ENCODE measurements at places on chromosomes 16 and 17.
A peak's percentile ranks its signal among the peaks of the same experiment; 100 is the strongest.

DNA sequence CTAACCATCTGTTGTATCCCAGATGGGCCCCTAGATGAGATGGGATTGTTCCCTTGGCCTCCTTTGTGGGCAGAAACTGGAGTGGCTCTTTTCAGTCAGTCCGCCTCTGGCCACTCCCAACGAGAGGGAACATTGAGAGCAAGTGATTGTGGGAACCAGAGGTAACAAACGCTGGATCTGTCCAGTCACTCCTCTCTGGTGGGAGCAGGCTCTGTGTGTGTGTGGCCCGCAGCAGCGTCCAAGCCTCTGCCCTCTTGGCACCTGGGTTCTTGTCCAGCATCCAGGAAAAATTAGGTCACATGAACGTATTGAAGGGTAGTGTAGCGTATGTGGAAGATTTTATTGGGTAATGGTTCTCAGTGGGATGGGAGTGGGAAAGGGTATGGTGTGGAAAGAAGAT is 101.9 kb upstream of the COX10 start:
- no peak for DNase-seq

GRCh38 chr16:30088237-30088831 is 3.4 kb downstream of the TBX6 start:
- no peak for DNase-seq

- no peak for DNase-seq
These were observed 26.4 kb upstream of the PITPNA start for GRCh38 chr17:1588821-1589585.

DNA sequence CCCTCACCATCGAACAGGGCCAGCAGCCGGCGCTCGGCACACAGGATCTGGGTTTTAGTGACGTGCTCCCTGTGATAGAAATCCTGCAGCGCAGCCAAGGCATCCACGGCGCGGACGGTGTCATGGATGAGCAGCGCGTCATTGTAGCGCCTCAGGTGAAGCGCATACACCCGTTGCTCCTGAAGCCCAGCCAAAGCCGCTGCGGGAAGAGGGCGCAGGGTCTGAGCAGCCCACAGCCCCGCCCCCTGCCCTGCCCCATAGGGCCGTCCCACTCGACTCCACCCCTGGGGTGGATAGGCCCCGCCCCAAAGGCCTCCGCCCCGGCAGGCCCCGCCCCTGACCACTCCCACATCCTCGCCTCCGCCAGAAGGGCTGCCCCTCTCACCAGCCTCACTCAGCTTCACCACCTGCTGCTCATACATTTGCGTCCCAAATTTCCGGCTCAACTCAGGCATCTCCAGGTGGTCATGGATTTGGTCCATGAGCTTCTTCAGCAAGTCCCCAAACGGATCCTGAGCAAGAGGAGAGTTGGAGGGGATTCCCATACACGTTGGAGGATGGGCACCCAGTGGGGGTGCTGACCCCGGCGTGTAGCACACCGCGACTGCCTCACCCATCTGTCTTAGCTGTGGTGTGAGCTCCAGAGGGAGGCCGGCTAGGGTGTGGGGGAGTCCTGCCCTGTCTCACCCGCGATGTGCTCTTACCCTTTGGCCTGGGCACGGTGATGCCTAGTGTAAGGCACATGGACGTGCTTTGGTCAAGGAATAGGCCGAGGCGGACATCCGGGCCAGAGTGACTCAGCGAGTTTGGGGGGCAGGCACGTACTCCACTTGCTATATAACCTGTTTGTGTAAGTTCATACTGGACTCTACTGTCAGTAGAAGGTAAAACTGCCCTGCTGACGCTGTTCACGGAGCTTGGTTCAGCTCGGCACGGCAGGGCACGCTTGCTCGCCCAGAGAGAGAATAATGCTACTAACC is 4.6 kb downstream of the DHX58 start:
- DNase-seq = no peak

DNA sequence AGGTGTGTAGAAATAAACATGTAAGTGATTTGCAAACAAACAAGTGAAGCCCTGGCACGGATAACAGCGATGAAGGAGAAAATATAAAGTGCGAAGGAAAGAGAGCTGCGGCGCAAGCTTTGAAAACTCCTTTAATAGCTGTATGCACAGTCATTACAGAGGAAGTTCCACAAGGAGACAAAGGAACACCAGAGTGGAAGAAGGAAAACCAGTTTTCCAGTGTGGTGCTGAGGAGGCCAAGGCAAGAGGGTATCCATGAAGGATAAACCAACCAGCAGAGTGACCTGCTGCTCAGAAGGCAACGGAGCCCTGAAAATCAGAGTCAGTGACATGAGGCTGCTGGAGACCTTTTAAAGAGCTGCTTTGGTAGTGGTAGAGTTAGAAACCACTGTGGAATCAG is 24.4 kb downstream of the METTL16 start:
- DNase-seq = no peak

DNA sequence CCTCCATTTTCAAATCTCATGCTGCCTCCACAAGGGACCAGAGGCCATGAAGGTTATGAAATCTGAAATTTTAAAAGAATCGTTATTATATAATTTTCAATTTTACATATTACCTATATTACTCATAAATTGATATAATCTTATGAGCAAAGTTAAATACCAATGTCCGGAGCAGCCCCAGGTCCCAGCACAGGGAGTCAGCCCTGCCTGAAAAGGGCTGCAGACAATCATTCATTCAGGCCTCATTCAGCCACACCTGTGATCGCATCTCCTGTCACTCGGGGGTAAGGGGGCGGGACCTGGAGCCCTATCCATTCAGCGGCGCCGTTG is 172.5 kb downstream of the AHSP start:
- DNase-seq = peak; percentile 75

DNA sequence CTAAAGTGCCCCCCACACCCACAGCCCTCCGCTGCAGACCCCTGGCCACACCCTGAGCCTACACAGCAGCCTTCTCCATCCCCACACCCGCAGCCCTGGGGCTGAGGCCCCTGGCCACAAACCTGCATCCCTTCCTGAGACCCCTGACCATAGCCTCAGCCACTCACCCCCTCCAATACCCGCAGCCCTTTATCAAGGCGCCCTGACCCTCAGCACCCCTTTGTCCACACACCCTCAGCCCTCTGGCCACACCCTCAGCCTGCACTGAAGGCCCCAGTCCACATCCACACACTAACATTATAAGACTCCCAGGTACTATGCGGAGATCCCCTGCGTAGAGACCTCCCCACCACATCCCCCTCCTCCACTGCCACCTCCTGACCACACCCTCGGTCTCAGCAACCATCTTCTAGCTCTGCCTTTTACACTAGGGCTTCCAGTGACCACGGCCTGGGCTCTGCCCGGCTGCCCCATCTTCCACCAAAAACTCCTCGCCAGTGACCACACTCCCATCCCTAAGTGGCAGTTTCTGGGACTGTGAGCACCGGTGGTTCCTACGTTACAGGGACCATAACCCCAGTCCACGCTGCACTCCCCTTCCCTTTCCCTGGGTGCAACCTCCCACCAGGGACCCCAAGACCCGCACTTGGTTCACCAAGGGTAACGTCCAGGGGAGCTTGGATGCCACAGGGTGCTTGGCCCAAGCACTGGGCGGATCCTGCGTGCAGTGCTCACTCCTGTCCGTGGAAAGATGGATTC is 818 bp downstream of the TPPP3 start:
- no peak for DNase-seq

DNA sequence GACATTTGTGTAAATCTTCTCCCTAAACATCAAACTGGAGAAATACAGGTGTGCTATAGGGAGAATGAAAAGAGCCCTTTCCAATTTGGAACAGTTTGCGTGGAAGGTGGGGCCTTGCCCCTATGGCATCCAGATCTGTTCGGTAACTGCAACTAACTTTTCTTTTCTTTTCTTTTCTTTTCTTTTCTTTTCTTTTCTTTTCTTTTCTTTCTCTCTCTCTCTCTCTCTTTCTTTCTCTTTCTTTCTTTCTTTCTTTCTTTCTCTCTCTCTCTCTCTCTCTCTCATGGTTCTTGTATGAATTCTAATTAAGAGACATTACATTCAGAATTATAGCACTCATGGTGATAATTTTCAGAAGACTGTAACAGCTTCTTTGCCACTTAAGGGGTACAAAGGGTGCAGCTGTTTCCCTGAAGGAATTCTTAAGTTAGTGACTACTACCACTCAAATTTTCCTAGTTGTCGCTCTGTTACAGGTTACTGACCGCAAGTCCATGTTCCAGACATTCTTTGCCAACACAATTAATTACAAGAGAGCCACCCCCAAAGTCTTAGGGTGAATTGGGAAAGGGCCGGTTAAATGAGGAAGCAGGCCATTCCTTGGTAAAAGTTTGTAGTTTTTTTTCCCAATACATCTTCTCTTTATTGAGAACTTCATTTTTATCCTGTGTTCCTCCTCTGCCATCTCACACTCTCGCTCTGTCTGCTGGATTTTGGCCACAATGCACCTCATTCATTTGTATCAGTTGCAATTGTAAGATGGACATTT is 69.8 kb downstream of the KSR1 start:
- DNase-seq = no peak

DNA sequence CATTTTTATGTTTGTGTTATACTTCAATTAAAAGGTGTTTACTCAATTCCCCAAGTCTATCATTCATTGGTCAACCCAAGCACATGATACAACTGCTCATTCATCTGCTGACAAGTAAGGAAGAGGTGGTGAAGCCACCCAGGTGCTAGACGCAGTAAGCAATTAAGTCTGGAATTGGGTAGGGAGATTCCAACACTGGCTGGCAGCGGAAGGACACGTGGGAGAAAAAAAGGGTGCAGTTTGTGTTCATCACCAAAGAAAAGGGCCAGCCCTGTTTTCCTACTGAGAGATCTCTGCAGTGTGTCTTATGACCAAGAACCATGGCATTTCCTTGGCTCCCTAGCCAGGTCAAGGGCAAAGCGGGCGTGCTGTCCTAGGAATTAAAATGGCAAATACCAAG is 11.8 kb upstream of the ZNF23 start:
- DNase-seq = no peak

DNA sequence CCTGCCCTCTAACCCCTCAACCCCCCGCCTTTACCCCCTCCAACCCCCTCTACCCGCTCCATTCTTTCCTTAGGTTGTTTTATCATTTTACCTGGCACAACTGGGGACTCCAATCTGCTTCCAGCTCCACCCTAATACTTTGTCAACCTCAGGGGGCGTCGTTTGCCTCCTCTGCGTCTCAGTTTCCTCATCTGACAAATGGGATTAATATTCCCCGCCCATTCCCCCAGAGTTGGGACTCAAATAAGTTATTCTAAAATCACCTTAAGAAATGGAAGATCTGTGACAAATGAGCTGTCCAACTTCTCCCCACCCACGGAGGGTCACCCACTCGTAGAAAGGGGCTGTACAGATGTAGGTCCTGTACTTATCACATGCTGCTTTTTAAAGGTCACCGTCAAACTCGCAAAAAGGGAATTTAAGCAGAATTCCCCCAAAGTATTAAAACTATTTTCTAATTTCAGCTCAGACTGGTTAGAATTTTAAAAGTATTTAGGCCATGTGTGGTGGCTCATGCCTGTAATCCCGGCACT is 40.6 kb upstream of the CPNE2 start:
- DNase-seq = no peak

DNA sequence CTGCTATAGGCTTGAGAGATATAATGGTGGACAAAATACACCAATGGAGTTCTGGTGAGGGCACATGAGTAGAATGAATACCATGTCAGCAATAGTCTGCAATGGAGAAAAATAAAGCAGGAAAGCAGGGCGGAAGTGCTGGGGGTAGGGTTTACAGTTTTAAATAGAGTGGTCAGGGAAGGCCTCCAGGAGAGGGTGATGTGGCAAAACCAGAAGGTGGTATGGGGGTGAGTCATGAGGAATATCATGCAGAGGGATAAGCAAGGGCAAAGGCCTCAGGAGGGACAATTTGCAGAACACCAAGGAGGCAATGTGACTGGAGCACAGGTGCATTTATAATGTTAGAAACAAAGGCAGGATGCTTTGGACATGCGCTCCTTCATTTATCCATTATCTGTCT is 102.0 kb downstream of the ITFG1 start:
- no peak for DNase-seq

GRCh38 chr17:33263396-33263795 is 29.7 kb downstream of the ASIC2 start:
- no peak for DNase-seq

- no peak for DNase-seq
These were observed 121.8 kb downstream of the CYLD start for GRCh38 chr16:50863644-50864144.

- DNase-seq = no peak
These were observed 32.6 kb upstream of the PIRT start for GRCh38 chr17:10870336-10871050.

GRCh38 chr16:67931712-67932461 is at the start of gene CTRL:
Gene CTRL (minus strand): TSS chr16:67931862. CDS start chr16:67931852, 10 bp downstream.
- DNase-seq = no peak

- DNase-seq = peak; percentile 71
These were observed 25.0 kb downstream of the NXN start for GRCh38 chr17:954431-955164.

GRCh38 chr16:68283346-68283745 is 19.0 kb downstream of the SLC7A6 start:
- no peak for DNase-seq

DNA sequence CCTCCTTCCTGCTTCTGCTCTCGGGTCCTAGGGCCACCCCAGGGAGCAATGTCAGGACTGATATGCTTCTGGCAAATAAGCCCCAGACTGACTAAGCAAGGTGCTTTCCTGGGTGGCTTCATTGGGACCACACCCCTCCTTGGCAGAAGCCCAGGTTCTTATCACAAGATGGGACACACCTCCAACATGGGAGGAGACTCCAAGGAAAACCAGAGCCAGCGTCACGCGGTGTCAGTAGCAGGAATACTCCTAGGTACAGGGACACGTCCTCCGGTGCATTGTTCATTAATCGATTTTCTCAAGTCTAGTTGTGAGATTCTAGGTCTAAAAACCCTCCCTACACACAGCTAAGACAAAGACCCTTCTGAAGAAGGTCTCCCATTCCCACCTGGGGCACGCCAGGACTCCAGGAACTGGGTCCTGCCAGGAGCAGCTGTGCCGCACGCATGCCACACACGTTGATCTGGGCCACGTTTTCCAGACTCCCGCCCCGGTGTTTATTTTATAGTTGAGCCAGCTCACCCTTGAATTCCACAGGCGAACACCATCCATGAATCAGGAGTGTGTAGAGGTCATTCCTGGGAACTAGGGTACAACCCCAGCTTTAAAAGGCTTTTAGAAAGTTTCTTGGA is 30.8 kb downstream of the FA2H start:
- peak; percentile 52 for DNase-seq

- DNase-seq = no peak
These were observed 417.1 kb upstream of the SOX9 start for GRCh38 chr17:71703701-71704100.

GRCh38 chr16:75099075-75099667 is 17.4 kb downstream of the LDHD start:
- DNase-seq = no peak

GRCh38 chr17:79125503-79125902 is 50.9 kb downstream of the ENGASE start:
- no peak for DNase-seq
